ENCODE measurements at places on chromosomes 2 and 18. TPM values are rescaled to one million over a fixed set of nuclear protein-coding genes. Genes with fewer than 3 reads are reported as not detected.

The ASXL3 gene
- total RNA-seq: 1.5 TPM

The PRKAG3 gene
- total RNA-seq: not detected

The LRRC30 gene
- not detected for total RNA-seq

The REEP1 gene
- 0.44 TPM for total RNA-seq

The SH3YL1 gene
- total RNA-seq: 34.7 TPM

The RND3 gene
- total RNA-seq: 15.3 TPM

Data from subcutaneous adipose tissue (tissue), 4 donors.